ENCODE measurements at places on chromosomes 3 and 15.

- no peak for DNase-seq
These were observed 279.8 kb downstream of the FOXP1 start for GRCh38 chr3:71303627-71304200.

- no peak for DNase-seq
These were observed 356.8 kb upstream of the ATP11B start for GRCh38 chr3:182436547-182436946.

DNA sequence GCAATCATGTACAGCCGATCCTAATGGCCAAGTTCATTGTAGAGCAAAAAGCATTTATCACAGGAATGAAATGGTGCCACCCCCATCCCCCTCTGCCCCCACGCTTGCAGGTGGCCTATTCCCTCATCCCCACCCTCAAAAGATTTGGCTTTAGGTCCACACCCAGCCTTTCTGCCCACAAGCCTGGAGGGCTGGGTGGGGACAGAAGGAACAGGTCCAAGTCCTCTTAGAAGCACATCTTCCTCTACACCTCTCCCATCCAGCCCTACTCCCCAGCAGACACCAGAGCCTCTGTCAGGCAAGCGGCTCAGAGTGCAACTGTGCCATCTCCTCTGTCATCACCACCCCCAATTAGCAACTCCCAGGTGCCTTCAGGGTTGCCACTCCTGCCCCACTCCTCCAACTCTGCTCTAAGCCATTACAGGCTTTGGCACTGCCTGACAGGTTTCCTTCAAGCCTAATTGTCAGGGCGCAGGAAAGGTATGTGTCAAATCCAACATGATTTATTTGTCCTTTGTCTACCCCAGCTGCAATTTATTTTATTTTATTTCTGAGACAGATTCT, 49.4 kb downstream of the DAPK2 start:
- DNase-seq, result no peak

DNA sequence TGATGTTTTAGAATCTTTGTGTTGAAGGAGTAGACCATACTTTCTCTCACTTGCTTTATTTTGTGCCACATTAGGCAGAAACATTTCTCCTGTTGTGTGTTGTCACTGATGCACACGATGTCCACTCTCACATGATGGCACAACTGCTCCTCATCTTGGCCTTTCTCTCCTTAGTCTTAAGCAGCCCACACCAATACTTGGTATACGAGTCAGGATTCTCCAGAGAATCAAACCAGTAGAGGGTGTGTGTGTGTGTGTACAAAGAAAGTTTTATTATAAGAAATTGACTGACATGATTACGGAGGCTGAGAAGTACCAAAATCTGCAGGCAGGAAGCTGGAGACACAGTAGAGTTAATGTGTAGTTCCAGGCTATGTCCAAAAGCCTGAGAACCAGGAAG, 187.1 kb downstream of the ALCAM start:
- DNase-seq, result peak; percentile 41

DNA sequence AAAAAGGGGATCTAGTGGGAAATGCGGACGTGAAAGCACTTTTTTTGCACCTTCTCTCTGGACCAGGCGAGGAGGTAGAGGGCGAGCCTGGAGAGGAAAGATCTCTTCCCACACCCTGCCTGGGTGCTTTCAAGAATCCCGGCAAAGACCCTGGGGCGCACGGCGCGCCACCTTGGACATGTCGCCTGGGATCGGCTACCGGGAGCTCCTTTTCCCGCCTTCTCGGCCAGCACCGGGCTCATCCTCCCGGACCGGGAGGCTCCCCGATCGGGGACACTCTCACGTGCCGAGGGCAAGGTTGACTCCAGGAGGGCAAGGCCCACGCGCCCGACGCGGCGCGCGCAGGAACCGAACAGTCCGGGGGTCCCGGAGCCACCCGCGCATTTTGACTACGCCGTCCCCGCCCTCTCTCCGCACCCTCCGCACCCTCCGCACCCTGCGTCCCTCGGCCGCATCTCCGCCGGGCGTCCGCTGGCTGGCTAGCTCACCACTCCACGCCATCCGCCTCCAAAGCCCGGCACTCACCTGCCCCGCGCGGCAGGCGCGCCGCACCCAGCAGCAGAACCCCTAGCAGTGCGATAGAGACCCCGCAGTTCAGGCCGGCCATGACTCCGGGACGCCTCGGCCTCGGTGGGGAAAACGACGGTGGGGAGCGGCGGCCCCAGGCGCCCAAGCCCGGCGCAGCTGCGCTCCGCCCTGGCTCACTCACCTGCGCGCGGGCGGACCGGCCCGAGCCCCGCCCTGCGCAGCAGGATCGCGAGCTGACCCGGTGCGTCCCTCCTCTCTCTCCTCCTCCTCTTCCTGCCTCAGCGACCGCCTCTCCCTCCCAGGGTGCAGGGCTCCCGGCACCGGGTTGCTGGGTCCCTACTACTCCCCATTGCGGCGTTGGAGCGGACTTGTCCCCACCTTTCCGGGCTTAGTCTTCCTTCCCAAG, at the start of gene CDCP1:
CDCP1 (minus strand) TSS at position 698 of the 934 bp plus-strand sequence; CDS start at position 607, 91 bp downstream.
- no peak for DNase-seq

- no peak for DNase-seq
These were observed 471.4 kb downstream of the RAP2B start for GRCh38 chr3:153633407-153633806.

DNA sequence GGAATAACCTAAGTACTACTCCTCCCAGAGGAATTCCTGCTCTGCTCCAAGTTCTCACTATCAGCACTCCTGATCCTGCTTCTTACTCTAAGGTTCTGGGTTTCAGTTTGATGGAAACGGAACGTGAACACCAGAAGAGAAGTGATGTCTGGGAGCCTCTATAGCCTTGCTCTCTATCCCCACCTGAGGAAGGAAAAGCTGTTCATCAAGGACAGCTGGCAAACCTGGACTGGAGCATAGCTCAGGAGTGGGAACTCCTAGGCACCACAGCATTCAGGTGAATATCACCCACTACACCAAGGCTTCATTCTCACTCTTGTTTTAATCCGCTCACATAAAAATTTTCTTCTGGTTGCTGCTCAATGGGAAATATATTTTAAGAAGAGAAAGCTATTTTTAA, 13.0 kb upstream of the CADPS start:
- DNase-seq, result no peak

GRCh38 chr3:98596541-98597500, 3.4 kb upstream of the CPOX start:
- peak; percentile 33 for DNase-seq

DNA sequence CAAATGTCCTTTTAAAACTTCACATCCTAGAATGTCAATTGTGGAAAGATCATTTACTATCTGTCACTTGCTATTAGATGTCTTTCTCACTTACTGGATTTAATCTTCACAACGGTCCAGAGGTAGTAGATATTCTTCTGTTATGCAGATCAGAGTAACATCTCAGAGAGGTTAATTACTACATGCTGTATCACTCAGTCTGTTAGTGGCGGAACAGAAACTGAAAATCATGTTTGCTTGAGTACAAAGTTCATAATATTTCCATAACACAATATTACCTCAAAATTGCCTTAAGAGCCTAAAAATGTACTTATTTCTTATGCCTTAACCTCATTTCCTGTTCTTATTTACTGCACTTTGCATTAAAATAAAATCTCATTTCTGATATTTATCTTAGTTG, 28.6 kb upstream of the GPR149 start:
- DNase-seq, result no peak

GRCh38 chr3:155712008-155712407, 32.9 kb downstream of the PLCH1 start:
- DNase-seq, result no peak

- DNase-seq, result no peak
These were observed 1.7 kb downstream of the LYSMD4 start for GRCh38 chr15:99731336-99732123.

DNA sequence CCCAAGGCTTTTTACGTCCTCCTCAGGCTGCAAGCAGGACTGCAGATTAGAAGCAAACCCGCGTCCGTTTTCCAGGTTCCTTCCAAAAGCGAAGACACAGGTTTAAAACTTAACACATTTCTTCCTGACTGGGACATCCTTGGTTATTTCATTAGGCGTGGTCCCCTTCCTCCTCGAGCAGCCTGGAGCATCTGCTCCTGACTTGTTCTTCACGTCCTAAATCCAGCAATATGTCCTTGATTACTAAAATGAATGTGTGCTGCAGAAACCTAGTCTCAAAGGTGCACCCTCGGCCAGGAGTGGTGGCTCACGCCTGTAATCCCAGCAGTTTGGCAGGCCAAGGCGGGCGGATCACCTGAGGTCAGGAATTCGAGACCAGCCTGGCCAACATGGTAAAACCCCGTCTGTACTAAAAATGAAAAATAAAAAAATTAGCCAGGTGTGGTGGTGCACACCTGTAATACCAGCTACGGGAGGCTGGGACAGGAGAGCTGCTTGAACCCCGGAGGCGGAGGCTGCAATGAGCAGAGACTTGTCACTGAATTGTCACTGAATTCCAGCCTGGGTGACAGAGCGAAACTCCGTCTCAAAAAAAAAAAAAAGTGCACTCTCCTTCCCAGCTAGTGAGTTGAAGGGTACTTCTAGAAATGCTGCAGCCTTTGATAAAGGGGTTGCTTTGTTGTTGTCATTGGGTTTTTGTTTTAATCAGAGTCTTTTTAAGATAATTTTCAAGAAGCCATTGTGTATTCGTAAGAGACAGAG, 842 bp upstream of the LRIG1 start:
- no peak for DNase-seq

DNA sequence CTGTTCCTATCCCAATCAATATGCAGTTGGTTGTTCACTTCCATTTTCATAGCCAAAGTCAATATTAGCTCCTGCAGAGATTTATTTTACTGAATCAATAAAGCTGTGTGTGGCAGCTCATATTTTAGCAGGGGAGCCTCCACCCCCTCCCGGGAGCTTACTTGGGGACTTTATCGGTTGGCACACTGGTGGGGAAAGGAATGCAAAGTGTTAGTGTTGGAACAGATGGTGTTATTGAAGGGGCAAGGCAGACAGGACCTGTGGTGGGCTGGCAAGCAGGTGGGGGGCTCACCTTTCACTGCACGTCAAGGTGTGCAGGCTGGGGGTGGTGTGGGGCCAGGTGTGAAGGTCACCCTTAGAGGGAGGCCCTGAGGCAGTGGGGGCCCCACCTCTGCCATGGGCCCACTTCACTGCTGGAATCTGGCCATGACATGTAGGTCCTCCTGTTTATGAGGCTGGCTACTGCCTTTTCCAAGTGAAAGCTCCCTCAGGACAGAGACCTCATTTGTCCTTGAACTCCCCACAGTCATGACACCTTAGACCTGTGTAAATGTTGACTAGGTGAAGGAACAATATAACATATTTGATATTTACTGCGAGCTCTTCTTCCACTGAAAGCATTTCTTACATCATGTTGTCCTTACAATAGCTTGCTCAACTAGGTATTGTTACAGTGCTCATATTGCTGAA, 44.0 kb upstream of the SEC22A start:
- DNase-seq, result no peak

- no peak for DNase-seq
These were observed 63.8 kb upstream of the SNRPA1 start for GRCh38 chr15:101358895-101359294.

- DNase-seq, result peak; percentile 41
These were observed 51.3 kb upstream of the KPNA4 start for GRCh38 chr3:160616716-160617115.

- DNase-seq, result peak; percentile 73
These were observed 385.4 kb upstream of the SEMA6D start for GRCh38 chr15:47331829-47332393.

DNA sequence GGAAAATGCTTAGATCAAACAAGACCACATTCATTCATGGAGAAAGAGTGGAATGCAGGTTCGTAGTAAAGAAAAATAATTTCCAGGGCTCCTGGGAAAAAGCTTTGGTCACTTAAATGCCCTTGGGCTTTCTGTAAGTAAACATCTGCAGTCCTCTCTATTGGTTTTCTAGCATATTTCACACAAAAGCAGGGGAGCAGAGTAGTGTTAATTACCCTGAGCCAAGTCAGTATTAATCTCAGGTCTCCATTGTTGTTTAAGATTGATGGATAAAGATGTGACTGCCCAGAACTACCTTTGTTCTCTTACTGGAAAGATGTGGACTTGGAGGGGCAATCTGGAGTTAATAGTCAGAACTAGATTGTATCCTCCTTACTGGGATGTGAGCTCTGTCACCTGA, 242.6 kb downstream of the PTPRG start:
- DNase-seq, result no peak

DNA sequence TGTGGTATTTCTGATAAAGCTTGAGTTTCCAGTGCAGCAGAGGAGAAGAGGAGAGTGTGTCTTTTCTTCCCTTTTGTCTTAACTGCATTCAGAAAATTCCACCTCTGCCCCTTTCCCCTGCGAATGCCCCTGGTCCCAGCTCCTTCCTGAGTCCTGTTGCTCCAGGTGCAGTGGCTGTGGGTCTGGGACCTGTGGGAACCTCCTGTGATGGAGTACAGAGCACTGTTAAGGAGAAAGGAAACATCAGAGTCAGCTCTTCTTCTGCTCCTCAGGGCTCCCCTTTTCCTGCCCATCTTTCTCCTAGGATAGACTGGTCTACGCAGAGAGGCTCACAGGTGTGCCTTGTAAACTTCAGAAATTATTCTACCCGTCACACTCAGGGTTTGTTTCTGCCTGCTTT, 165.8 kb upstream of the ROPN1 start:
- no peak for DNase-seq

- DNase-seq, result no peak
These were observed 18.2 kb downstream of the SENP8 start for GRCh38 chr15:72136170-72137051.

- DNase-seq, result no peak
These were observed 3.0 kb upstream of the GCSAM start for GRCh38 chr3:112136046-112136445.

GRCh38 chr3:112027826-112028225, 6.7 kb upstream of the TMPRSS7 start:
- no peak for DNase-seq

GRCh38 chr15:63246691-63247469, 30.5 kb upstream of the APH1B start:
- DNase-seq, result peak; percentile 98

DNA sequence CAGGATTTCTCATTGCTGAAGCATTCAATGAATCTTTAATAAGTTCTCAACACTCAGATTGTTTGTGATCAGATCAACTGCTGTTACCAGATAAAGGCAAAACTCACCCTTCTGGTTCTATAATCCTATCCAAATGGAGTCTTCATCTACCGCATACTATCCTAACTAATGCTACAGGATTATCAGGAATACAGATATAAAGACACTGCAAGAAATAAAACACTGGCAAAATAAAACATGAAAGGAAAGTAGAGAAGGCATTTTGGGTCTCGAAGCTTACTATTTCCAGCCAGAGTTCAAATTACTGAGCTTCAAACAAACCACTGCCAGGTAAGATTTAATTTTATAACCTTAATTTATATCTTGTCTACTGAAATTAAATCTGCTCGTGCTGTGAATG, 524 bp downstream of the CHRM5 start:
- DNase-seq, result no peak

- DNase-seq, result no peak
These were observed 7.5 kb upstream of the IGSF11 start for GRCh38 chr3:119042162-119042561.

All from iris pigment epithelial cell (primary cell).